ENCODE measurements at places on chromosomes 7 and 10.
A peak's percentile ranks its signal among the peaks of the same experiment; 100 is the strongest.

- no peak for DNase-seq
These were observed 195.4 kb downstream of the MACC1 start for GRCh38 chr7:20021831-20022230.

DNA sequence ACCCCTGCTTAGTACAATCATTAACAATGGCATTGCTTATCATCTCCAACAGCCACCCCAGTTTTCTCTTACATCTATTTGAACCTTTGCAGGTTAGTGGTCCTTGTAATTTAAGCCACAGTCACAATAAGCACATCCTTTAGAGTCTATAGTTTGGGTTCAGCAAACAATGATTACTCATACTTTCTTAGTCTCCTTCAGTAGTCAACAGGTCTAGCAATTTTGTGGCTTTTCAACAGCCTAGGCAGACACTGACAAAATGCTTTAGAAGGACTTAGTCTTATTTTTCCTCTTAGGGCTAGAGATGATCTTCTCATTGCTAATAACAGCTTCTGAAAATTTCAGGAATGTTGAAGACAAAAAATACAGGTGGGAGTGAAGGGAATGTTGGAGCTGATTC is 32.3 kb upstream of the FAM204A start:
- no peak for DNase-seq

- no peak for DNase-seq
These were observed 160.5 kb upstream of the FERD3L start for GRCh38 chr7:19305698-19306097.

GRCh38 chr10:43257347-43258210 is 9.3 kb downstream of the RASGEF1A start:
- no peak for DNase-seq

DNA sequence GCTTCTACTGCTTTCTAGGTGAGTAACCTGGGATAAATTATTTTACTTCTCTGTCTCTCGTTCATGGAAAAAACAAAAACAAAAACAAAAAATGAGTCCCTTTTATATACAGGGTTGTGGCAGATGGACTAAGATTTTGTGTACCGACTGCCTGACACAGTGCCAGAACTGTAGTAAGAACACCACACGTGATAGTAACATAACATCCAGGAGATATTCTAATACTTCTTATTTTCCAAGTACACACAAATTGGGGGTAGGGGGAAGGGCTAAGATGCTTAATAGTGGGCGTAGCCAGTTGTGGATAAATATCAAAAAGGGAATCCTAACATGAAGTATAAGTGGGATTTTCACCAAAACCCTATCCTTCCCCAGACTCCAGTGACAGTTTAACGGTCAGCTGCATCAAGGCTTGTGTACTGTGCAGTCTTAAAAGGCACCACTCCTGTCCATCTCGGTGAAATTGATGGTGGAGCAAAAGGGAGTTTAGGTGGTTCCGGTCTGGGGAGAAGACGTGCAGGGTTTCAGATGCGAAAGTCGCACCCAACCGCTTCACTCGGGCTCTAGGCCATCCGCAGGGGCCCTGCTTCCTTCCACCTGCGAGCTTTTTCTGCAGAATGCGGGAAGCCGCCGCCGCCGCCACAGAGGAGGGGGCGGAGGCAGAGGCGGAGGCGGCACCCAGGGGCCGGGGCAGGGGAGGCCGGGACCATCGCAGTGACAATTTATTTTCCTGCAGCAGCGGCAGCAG is at the start of gene STAMBPL1:
Gene STAMBPL1, plus strand, starts transcription at position 712 of the 748 bp plus-strand sequence. CDS start 21,464 bp downstream, outside the sequence.
- peak; percentile 87 for DNase-seq
